Activated naive CD4-positive, alpha-beta T cell treated with Interleukin-2 at 50 U/mL for 16 hours (primary cell): ENCODE measurements at places on chromosomes 4 and X.

- no peak for DNase-seq
Measured at GRCh38 chrX:34341258-34341657, 209.1 kb upstream of the FAM47A start.

- no peak for DNase-seq
Measured at GRCh38 chrX:135988245-135988644, 3.0 kb downstream of the SLC9A6 start.

- DNase-seq, result peak; percentile 20
Measured at GRCh38 chrX:40083120-40083978, 14.4 kb downstream of the BCOR start.

DNA sequence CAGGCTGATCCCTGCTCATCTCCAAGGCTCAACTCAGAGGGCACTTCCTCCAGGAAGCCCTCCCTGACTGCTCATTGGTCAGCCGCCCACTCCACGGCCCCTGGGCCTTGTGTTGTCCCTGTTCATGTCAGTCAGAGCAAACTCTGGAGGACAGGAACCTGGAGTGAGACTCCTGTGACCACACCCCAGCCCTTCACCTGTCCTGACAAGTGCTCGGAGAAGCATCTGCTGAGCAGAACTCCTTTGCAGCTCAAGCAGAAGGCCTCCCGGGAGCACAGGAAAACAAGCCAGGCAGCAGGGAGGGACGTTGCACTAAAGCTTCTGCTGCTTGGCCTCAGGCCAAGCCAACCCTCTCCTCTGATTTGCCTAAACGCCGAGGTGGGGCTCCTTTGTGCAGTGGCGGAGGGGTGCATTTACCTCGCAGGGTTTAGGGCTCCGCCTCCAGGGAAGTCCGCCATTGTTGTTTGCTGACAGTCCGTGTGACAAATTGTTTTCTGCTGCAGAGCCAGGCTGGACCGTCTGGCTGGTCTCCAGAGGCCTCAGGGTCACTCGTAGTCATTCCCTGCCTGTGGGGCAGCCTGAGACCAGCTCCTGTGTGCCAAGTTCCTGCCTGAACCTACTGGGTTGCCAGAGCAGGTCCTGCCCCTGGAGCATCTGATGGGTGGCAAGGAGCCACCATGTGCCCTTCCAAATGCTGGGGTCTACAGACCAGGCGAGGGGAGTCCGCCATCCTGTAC, 61.8 kb downstream of the C4orf50 start:
- no peak for DNase-seq

- no peak for DNase-seq
Measured at GRCh38 chr4:36786519-36786918, 458.0 kb upstream of the NWD2 start.

- no peak for DNase-seq
Measured at GRCh38 chr4:26441102-26441501, 49.2 kb downstream of the CCKAR start.

GRCh38 chr4:39067451-39067850, 5.4 kb downstream of the KLHL5 start:
- no peak for DNase-seq

- no peak for DNase-seq
Measured at GRCh38 chr4:53990641-53991040, 73.8 kb downstream of the CHIC2 start.

DNA sequence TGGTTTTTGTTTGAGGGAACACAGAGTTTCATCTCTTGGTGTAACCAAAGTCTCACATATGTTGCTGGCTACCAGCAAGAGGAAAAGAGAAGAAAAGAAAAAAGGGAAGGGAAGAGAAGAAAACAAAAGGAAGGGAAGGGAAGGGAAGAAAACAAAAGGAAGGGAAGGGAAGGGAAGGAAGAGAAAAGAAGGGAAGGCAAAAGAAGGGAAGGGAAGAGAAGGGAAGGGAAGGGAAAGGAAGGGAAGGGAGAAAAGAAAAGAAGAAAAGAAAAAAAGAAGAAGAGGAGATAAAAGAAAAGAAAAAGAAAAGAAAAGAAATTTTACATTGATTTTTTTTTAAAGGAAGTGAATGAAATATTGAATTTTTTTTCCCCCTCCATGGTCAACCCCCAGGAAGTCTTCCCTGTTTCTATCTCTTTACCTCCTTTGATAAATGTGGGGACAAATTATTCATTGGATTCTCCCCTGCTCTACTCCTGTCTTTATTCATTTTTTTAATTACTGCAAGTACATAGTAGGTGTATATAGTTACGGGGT, 228.0 kb downstream of the SHOX start:
- no peak for DNase-seq

- DNase-seq, result no peak
Measured at GRCh38 chr4:46850026-46850425, 59.0 kb downstream of the COX7B2 start.

DNA sequence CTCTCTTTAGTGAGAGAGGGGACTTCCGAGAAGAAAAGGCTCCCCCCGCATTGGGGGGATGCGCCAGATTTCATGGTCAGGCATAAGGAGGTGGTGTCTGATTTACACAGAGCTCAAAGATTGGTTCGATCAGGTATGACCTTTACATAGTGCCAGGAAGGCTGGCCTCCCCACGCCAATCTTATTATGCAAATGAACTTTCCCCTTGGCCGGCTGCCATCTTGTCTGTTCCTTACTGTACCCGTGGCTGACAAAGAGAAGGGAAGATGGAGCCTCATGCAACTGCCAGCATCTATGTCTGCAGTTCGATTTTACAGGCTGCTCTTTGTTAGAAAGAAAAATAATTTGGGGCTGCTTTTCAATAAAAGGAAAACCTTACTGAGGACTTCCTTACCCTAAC, 197.2 kb downstream of the GPM6A start:
- DNase-seq, result no peak

GRCh38 chr4:71830497-71831190, 46.8 kb upstream of the GC start:
- no peak for DNase-seq

DNA sequence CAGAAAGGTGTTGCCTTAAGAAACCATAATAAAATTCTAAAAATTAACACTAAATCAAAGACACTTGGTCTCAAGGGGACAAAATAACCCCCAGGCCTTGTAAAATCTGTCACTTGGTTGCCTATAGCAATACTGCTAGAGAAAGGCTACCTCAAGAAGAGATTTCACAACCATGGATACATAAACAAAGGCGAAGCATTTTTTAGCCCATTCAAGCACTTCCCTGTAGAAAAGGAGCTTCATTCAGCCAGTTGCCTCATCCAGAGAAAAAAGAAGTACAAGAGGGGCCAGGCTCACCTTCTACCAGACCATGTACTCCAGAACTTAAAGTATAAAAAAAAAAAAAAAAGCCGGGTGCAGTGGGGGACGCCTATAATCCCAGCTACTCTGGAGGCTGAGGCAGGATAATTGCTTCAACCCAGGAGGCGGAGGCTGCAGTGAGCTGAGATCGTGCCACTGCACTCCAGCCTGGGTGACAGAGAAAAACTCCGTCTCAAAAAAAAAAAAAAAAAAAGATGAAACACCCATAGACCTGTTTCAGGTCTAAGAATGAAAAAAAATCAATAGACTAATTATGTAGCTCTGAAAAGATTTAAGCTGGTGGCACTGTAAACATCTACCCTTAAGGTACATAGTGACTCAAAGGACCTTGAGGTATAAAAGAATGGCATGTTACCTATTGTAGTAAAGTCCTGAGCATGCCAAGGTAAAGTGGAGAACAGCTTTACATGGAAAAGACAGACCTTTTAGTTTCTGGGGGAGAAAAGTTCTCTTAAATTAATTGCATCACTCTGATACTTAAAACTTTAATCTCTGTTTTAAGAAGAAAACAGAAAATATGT, 18.0 kb downstream of the RUFY3 start:
- no peak for DNase-seq

DNA sequence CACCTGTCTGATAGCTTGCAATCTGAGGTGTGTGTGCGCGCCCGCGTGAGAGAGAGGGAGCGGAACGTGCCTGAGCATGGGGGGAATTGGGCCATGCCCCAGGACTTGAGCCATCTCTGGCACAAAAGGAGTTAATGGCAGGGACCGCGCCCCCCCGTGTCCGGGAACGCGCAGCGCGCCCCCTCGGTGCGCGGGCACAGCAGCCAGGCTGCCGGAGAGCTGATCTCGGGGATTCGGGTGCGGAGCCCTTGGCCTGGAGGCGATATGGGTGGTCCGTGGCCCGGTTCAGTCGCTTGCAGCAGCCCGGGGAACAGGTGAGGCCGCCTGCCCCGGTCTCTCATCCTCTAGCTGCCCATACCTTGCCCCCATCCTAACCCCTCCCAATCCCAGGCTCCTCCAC, at the start of gene NLGN3:
Gene NLGN3 (plus strand): TSS at position 191 of the 400 bp plus-strand sequence. CDS start 2,909 bp downstream, outside the sequence.
- no peak for DNase-seq

DNA sequence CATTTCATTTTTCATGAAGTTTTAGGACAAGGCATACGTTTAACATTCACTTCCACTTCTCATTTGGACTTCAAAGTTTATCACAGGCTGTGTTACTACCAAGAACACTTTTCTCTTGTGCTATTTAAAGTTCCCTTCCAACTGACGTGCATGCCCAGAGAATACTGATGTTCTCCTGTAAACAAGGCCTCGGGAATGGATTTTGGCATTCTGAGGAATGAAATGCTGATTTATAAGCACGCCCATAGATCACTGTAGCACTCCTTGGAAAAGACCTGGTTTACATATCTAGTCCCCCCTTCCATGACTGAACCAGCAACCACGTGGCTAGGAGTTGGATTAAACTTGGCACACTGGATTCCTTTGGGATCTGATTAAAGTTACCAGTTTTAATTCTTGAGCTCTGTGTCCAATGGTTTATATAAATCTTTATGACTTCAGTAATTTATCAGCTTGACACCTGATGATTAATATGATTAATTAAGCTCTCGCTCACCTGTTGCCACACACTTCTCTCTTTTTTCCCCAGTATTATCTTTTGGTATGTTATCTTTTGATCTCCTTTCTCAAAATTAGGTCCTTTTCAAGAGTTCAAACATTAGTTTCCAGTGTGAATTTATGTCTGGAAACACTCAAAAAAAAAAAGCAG, 122.4 kb upstream of the HAND2 start:
- no peak for DNase-seq

DNA sequence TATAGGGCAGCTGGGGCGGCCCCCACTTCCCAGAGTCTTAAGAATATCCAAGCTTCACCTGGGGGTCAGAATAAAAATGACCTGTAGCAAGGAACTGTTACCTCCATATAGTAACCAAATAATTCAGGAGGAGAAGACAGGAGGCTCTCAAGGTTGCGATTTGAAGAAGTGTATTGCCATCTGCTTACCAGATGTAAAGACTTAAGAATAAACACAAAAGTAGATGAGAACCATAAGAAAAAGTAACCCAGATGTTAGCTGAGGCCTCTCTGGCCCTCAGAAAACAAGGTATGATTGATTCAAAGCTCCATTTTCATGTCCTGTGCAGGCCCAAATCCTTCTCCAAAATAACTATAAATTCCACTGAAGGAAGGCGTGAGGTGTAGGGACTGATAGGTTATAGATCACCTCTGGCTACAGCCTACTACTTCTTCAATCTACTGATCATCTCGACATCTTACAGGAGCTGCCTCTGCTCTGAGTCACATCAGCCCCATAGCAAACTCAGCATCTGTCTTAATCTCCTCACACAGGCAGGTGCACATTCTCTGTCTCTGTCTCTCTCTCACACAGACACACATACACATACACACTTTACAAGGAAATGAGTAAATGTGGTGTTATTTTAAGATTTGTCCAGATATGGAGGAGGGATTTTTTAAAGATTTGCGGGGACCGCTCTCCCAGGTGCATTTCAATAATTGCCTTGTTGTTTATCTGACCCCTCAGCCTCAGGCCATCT, 193.9 kb upstream of the EDNRA start:
- no peak for DNase-seq

DNA sequence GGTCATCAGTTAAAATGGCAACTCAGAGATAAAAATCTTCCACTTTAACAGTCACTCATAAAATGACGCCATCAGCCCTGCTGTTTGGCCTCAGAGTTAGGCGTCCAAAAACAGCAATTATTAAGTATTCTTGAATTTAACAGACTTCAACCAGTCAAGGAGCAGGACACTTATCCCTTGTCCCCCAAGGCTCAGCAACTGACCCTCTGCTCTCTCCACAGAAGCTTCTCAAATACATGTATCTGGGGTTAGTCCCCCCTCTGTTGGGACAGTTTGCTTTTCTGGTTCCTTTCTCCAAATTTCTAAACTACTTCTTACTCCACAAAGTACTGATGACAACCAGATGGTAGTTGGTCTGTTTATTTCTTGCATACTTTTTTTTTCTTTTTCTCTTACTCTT, 54.4 kb downstream of the SOD3 start:
- no peak for DNase-seq

DNA sequence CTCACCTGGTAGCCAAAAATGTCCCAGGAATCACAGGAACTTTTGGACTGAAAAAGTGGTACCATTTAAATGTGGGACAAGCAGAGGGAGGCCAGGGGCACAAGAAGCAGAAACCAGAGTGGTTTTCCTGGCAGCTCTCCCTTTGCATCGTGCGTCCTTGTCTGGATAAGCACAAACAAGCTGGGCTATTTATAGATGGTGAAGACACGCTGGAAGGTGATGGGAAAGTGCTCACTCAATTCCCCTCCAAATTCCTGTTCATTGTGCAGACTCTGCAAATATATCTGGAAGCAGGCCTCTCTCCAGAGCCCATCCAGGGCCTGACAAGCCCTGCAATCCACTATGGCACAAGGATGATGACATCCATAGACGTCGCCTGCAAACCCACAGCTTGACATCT, 63.6 kb upstream of the MAP3K15 start:
- no peak for DNase-seq

DNA sequence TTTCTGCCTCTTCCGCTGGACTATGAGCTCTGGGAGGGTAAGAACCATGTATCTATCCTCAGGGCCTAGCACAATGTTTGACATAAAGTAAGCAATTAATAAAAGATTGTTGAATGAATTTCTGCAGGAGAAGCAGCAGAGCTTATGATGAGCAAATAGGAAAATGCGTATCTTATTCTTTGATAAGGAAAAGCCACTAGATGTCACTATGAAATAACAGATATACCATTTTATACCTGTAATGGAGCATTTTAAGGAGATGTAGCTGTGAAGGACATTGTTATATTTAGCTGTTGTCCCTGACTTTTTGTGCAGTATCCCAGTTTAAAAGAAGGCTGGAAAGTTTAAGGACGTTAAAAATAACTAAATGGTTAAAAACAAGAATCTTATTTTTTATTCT, 147.2 kb upstream of the MBNL3 start:
- DNase-seq, result no peak

DNA sequence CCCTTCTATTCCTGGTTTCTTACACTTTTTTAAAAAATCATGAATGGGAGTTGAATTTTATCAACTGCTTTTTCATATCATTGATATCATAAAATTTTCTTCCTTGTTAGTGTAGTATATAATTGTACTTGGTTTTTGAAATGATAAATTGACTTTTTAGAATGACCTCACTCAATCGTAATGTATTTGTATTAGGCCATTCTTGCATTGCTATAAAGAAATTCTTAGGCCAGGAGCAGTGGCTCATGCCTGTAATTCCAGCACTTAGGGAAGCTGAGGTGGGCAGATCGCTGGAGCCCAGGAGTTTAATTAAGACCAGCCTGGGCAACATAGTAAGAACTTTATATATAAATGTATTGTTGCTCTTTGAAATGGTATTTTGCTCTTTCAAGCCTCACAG, 6.3 kb downstream of the EXOC1 start:
- no peak for DNase-seq
